GM23248 (cell line): ENCODE measurements at places on chromosomes 3 and 15.
A peak's percentile ranks its signal among the peaks of the same experiment; 100 is the strongest.

DNA sequence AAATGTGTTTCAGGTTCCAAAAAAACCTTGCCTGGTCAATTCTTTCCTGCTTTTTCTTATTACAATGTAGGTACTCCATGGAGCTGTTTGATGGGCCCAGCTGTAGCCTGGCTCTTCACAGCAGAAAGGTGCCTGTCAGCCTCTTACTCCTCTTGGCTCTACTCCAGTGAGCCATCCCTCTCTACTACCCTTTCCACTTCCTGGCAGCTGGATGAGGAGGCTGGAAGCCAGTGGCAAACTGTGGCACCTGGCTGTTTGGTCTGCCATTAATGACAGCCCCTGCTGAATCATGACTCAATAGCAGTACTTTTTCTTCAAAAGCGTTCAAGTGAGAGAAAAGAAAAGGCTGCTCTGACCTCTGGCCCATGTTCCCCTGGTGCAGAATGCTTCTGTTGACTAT is 618.1 kb downstream of the PYDC2 start:
- DNase-seq: no peak

- DNase-seq: no peak
Observed at GRCh38 chr3:140428380-140428779, 249.5 kb upstream of the TRIM42 start.

- no peak for DNase-seq
Observed at GRCh38 chr15:96732704-96733103, 402.2 kb downstream of the NR2F2 start.

DNA sequence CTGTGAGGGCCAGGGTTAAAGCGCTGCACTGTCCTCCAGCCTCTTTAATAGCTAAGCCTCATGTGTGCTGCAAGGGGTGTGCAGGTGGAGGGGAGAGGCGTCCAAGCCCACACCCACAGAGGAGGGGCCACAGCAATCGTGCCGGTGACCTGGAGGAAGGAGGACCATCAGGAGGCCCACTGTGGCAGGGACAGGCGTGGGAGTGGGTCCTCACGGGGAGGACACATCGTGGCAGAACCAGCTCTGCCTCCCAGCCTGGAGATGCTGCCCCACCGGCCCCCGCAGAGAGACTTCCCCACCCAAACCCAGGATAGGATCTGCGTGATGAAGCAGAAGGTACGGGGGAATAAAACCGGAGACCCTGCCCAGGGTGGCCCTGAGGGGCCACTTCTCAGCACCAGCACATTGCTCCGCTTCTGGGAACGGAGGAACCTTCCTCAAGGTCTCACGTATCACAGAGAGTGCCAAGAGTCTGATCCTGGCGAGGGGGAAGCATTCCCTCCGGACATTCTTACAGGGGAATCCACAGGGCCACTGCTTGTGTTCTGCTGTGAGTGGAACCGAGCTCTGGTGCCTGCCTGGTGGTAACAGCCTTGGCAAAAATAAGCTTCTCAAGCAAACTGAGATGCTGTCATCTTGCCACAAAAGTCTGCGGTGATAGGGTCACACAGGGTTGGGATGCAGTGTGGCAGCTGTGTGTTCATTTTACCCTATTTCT is 199.8 kb downstream of the XXYLT1 start:
- DNase-seq: no peak

- DNase-seq: no peak
Observed at GRCh38 chr3:60045686-60046085, 995.9 kb upstream of the CFAP20DC start.

DNA sequence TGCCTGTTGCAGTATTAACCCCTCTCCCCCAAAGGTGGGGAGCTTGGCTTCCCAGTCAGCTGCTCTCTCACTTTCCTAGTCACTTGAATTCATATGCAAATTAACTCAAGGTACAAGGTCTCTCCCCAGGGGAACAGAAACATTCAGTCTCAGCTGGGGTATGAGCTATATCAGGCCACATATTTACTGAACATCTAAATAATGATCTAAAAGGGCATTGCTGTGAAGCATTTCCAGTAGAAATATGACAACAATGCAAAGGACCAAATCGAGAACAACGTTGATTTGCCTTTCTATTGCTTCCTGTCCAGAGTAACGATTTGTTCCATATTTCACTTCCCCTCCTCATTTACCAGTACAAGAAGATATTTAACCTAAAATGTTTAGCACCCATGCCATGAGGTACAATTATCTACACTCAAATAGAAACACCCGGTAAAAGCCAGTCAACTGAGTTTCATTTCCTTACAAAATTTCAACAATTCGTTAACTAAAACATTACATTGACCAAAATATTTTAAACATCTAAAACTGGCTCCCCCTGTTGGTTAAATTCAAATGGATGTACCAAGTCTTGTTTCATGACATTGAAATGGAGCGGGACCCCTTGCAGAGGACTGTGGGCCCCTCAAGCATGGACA is 36.5 kb upstream of the KLHL6 start:
- DNase-seq: peak; percentile 19

DNA sequence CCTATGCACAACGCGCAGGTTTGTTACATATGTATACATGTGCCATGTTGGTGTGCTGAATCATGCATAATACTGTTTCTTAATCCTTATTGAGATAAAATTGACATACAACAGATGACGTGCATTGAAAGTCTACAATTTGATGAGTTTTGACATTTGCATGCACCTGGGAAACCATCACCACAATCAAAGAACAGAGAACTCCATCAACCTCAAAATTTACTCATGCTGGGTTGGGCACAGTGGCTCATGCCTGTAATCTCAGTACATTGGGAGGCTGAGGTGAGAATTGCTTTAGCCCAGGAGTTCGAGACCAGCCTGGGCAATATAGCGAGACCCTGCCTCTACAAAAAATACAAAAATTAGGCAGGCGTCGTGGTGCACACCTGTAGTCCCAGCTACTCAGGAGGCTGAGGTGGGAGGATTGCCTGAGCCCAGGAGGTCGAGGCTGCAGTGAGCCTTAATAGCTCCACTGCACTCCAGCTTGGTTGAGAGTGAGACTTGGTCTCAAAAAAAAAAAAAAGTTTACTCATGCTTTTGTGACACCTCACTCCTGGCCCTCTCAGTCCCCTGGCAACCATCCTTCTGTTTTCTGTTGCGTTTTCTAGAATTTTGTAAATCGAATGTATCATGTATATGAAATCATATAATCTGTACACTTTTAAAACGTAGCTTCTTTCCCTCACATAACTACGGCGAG is 56.6 kb downstream of the BHLHE40 start:
- peak; percentile 33 for DNase-seq

DNA sequence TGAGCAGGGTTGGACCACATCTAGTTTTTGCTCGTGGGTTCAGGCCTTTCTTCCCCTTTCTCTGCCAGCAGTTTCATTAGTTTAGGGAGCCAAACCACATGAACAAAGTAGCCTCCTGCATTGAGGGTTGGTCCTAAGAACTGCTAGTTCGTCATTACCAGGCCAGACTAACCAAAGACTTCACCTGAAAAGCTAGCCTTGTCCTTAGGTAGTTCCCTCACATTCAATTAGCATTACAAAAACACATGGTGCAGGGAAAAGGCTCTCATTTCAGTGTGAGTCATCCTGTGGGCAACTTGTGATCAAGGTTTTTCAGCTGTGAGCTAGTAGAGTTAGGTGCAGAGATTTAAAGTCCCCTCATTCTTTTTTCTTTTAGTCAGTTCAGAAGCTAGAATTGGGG is 279.3 kb upstream of the CTNNB1 start:
- DNase-seq: peak; percentile 29

- DNase-seq: peak; percentile 26
Observed at GRCh38 chr3:100103558-100104441, 10.5 kb downstream of the FILIP1L start.

DNA sequence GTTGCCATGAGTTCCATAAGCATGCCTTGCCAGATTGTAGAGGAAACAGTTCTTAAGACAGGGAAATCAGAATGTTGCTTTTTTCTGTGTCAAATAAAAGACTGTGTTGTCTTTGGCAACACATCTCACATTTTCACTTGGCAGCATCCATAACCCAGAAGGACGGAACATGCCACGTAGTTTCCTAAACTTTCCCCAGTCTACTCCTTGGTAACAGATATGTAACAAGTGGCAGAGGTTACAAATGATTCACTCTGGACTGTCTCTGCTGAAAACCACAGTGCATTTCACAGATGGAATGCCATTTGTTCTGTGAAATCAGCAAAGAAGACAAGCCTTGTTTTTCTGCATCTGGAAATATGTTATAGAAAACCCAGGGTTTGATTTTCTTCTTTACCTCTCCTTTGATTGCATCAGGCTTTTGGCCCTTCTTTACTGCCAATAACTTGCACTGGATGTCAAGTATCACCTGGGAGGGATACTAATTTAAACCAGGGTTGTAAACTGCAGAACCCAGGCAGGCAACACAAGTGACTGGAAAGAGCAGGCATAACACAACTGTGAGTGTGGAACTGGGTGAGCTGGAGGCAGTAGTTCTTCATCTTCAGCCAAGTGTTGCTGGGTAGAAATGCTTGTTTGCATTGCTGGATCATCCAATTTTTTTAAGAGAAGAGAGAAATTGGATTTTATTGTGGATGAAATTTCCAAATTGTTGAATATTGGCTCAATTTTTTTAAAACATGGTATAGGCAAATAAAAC is 124.4 kb upstream of the FOXB1 start:
- peak; percentile 81 for DNase-seq

- peak; percentile 40 for DNase-seq
Observed at GRCh38 chr3:178381555-178381954, 154.7 kb upstream of the KCNMB2 start.

- DNase-seq: peak; percentile 58
Observed at GRCh38 chr3:46361408-46362283, 7.7 kb downstream of the CCR2 start.

DNA sequence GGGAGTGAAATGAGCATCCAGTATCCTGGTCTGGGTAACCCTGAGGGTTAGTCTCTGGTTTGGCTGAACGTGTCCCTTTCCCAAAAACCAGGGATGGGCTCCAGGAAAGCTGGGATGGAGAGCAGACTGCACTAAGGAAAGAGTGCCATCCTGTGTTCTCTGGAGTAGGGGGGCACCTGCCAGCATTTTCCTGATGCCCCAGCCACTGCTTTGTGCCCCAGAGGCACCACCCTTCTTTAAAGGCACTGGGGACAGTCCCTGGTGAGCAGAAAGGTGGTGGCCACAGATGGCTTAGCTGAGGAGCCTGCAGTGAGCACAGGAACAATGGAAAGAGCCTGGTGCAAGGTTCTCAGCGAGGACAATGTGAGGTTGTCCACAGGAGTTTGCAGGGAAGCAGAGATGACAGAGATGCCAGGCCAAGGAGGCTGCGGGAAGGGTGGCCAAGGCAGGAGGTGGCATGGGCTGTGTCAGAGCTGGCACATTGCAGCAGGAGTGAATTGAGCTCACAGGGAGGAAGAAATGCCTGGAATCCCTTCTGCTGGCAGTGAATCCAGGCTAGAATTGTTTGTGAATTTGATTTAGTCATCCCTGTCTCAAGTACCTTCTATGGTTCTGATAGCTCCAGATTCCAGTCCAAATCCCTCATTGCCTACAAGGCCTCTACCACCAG is 39.9 kb downstream of the AMOTL2 start:
- peak; percentile 62 for DNase-seq

GRCh38 chr3:38782148-38782547 is 33.9 kb downstream of the SCN10A start:
- no peak for DNase-seq

DNA sequence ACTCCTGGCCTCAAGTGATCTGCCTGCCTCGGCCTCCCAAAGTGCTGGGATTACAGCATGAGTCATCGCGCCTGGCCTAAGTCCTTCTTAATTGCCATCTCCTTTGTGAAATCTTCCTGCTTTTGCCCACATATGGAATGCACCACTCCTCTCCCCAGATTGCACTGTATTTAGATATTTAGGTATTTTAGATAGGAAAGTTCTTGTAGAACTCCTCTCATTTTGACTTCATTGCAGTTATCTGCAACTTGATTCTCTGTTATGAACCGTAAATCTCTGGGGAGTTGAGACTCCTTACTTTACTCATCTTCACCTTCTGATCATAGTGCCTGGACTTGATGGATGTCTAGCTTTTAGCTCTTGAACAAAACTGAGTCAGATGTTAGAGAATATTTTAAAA is 150.7 kb downstream of the AKAP13 start:
- no peak for DNase-seq

- DNase-seq: no peak
Observed at GRCh38 chr15:49507261-49507660, 84.2 kb downstream of the FGF7 start.

DNA sequence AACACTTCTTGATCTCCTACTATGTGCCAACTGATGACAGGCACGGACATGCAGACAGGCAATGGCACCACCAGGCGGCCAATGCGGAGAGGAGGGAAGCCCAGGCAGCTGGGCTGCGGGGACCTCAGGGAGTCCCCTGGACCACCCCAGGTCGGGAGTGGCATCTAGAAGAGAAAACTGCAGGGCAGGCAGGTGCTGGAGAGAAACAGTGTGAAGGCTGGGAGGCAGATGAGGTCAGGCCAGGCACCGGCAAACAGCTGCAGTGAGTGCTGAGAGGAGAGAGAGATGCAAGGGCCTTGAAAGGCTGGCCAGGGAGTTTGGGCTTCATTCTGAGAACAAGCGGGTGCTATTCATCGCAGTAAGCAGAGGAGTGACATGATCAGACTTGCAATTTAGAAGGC is 29.1 kb downstream of the SLC6A1 start:
- DNase-seq: no peak

DNA sequence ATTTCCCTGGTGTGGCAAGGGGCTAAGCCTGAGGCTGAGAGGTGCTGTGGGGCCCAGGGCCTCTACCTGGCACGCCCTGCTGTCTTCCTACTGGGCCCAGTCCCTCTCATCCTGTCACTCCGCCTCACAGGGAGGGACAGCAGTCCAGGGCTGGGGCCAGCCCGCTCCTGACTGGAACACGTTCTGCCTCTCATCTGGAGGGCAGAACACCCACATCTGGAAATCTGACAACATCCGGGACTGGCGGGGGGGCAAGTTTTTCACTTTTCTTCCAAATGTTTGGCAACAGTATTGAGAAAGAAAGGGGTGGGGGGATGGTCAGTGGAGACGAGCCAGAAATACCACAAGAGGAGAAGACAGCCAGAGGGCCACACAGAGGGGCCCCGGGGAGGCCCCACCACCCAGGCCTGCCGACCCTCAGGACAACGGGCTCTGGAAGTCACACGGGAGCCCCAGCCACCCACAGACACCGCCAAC is 1.8 kb upstream of the MYL3 start:
- DNase-seq: peak; percentile 61

GRCh38 chr3:129022114-129023007 is 21.3 kb downstream of the EFCC1 start:
- no peak for DNase-seq

DNA sequence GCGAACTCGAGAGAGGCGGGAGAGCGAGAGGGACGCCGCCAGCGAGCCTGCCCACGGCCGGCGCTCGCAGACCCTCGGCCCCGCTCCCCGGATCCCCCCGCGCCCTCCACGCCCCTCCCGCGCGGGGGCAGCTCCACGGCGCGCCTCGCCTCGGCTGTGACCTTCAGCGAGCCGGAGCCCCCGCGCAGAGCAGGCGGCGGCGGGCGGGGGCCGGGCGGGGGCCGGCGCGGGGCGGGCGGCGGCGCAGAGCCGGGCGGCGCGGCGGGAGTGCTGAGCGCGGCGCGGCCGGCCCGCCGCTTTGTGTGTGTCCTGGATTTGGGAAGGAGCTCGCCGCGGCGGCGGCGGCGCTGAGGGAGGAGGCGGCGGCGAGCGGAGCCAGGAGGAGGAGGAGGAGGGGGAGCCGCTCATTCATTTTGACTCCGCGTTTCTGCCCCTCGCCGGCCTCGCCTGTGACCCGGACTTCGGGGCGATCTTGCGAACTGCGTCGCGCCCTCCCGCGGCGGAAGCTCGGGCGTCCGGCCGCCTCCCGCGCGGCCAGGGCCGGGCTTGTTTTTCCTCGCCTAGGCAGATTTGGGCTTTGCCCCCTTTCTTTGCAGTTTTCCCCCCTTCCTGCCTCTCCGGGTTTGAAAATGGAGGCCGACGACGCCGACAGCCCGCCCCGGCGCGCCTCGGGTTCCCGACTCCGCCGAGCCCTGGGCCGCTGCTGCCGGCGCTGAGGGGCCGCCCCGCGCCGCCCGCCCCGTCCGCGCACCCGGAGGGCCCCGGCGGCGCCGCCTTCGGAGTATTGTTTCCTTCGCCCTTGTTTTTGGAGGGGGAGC is 524 bp downstream of the IGF1R start:
- DNase-seq: peak; percentile 78
